Posterior cingulate gyrus (tissue), 11 donors: ENCODE measurements at places on chromosomes 7 and 10.
A peak's percentile ranks its signal among the peaks of the same experiment; 100 is the strongest.

GRCh38 chr7:105496521-105496920 lies 25.6 kb downstream of the PUS7 start:
- no peak for DNase-seq

DNA sequence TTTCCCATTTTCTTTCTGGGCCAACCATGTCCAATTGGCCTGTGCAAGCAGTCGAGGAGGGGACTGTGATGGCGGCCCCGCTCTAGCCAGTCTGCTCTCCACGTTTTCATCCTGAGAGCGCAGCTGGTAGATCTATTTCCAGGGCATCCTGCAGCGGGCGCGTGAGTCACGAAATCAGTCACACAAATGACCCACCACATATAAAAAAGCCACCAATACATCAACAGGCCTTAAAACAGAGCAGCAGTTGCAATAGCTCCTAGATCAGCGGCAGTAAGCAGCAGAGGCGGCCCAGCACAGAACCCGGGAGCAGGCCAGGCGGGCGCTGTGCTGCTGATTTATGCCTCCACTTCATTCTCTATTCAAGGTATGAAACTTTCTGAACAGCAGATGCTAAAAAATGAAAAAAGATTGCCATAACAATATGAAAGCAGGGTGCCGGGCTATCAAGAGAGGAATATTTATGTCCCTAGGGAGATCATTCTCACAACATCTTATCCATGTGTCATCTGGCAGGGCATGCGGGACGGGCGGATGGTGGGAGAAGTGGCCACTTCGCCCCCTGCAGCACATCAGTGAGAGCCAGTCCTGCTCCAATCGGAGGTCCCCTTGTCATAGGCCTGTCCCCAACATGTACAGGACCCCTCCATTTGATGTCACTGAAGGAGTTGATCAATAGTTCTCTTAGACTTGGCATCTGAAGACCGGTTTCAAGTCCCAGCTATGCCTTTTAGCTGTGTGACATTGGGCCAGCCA lies 98.0 kb upstream of the GPR26 start:
- no peak for DNase-seq

GRCh38 chr7:80764132-80764531 lies 125.7 kb downstream of the CD36 start:
- no peak for DNase-seq

GRCh38 chr10:86594535-86594934 lies 59.8 kb upstream of the OPN4 start:
- no peak for DNase-seq

DNA sequence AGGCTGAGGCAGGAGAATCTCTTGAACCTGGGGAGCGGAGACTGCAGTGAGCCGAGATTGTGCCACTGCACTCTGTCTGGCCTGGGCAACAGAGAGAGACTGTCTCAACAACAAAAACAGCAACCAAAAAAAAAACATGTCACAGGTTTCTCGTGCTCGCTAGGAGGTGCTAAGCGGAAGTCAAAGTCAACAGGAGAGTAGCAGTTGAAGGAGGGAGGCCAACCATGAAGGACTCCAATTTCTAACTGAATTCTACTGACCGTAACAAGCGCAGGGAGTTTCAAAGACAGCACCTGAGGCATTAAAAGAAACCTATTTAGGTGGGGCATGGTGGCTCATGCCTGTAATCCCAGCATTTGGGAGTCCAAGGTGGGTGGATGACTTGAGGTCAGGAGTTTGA lies 19.4 kb downstream of the KIN start:
- no peak for DNase-seq

DNA sequence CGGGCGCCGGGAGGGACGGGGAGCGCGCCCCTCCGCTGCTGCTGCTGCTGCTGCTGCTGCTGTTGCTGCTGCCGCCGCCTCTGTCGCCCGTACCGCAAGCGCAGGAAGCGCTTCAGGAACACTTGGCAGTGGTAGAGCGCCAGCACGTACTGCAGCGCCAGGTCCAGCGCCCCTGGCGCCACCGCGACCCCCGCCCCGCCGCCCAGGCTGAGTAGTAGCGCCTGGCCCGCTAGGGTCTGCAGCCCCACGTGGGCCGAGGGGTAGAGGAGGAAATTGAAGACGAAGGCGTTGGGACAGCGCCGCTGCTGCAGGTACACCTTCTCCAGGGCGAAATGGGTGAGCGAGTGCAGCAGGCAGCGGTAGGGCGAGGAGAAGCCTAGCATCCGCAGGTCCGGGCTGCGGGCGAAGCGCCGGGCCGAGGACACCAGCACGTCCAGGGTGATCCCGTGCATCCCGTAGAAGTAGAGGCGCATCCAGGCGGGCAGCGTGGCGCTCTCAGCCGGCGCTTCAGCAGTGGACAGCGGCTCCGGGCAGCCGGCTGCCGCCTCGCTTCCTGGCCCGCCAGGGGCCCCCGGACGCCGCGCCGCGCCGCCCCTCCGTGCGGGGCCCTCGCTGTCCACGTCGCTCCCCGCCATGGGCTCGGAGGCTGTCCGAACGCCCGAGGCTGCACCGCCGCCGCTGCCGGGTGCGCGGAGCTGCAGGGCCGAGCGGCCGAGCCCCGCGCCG lies at the start of gene TMEM229A:
TMEM229A (minus strand) TSS at position 699 of the 726 bp plus-strand sequence; CDS start at position 635, 64 bp downstream.
- DNase-seq, result peak; percentile 60

- no peak for DNase-seq
Observed at GRCh38 chr10:19577381-19577780, 238.9 kb upstream of the PLXDC2 start.
